Vagina (tissue), 2 donors: ENCODE measurements at places on chromosomes 16 and 17.

DNA sequence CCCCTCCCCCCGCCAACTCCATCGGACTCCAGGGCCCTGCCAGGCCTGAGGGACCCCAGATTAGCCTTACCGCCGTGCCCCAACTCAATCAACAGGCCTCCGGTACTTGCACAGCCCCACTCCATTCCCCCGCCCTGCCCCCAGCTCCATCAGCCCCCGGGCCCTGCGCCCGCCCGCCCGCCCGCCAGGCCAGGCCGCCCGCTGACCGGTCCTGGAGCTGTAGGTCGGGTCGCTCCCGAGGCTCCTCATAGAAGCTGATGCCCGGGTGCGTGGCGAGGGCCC lies 308 bp downstream of the GTF3C1 start:
- no peak for DNase-seq

- DNase-seq: no peak
Observed at GRCh38 chr16:86772671-86773353, 194.5 kb downstream of the FOXL1 start.

- no peak for DNase-seq
Observed at GRCh38 chr16:69411064-69411985, 13.1 kb upstream of the CYB5B start.

- DNase-seq: no peak
Observed at GRCh38 chr16:2082171-2082982, 34.6 kb downstream of the TSC2 start.

GRCh38 chr16:19499481-19499880 lies 22.4 kb downstream of the GDE1 start:
- no peak for DNase-seq

DNA sequence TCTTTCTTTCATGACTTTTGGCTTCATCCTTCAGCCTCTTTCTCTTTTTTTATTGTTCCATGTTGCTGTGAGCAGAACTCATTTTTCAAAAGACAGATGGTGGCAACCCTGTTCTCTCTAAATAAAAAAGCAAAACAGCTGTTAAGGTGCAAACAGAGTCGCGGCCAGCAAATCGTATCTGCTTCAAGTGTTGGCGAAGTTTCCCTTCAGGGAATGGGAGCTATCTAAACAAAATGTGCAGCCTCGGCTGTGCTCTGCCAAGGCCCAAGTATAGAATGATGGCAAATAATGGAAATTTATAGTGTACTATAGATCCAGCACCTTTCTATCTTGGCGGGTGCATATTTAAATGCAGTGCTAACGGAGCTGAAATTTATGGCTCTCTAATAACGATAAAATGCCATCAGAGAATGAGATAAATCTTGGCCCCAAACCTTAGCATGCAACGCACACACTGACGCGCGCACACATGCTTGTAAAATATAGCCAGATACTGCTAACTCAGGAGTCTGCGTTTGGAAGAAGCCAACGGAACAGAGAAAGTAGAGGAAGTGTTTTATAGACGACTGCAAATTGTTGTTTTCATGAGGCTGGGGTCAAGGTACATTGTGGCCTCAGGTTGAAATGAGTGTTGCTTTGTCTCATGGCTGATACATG lies 315.5 kb upstream of the RBFOX1 start:
- DNase-seq: no peak

GRCh38 chr17:55758171-55758570 lies 7.3 kb downstream of the PCTP start:
- no peak for DNase-seq

GRCh38 chr16:64870859-64871258 lies 251.0 kb downstream of the CDH11 start:
- no peak for DNase-seq

GRCh38 chr16:29014561-29015069 lies 29.8 kb downstream of the LAT start:
- DNase-seq: no peak

GRCh38 chr16:80084163-80084562 lies 456.6 kb upstream of the DYNLRB2 start:
- no peak for DNase-seq

DNA sequence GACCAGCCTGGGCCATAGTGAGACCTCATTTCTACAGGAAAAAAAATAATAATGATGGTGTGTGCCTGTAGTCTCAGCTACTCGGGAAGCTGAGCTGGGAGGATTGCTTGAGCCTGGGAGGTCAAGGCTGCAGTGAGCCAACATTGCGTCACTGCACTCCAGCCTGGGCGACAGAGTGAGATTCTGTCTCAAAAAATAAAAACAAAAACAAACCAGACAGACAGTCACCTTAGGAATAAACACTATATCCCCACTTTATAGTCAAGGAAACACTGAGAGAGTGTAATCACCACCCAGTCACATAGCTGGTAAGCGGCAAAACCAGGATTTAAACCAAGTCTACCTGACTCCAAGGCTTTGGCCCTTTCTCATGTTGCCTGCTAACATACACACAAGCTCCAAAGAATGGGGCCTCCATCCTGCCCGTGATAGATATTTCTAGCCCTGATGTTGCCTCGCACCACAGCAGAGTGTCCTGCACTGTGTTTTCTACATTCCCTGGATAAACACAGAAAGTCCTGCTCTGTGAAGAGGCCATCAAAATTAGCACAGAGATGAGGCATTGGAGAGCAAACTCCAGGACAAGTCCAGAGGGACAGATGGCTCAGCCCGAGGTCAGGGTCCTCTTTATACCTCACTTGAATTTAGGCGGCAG lies 66.1 kb upstream of the SMURF2 start:
- DNase-seq: no peak

GRCh38 chr16:3825103-3825502 lies 55.4 kb downstream of the CREBBP start:
- no peak for DNase-seq

DNA sequence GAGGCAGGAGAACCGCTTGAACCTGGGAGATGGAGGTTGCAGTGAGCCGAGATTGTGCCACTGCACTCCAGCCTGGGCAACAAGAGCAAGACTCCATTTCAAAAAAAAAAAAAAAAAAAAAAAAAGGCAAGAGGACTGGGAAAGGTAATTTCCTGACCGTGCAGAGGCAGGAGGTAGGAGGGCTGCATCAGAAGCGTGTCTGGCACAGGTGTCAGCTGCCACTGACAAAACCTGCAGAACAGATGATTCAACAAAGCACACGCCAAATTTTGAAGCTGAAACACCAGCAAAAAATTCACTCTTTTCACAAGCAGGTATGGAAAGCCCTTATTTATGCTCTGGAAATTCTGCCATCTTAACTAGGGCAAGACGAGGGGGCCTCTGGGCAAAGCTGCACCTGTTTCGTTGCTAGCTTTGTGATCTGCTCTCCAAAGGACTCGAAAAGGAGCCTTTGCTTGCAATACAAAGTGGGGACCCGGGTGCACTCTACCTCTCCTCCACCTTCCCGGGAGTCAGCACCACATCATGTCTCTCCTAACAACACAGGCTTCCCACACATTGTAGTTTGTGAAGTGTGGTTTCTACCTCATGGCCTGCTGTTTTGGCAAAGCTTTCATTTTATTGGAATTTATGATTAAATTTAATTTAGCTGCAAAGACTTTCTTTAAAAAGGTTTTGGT lies 33.7 kb downstream of the USP22 start:
- no peak for DNase-seq

- no peak for DNase-seq
Observed at GRCh38 chr17:43324205-43324893, 74.4 kb upstream of the ARL4D start.

- no peak for DNase-seq
Observed at GRCh38 chr17:75785016-75785890, 647 bp downstream of the UNK start.

GRCh38 chr16:89861648-89862047 lies 11.7 kb upstream of the TCF25 start:
- DNase-seq: no peak

- DNase-seq: no peak
Observed at GRCh38 chr16:88405216-88406060, 22.7 kb downstream of the ZNF469 start.

DNA sequence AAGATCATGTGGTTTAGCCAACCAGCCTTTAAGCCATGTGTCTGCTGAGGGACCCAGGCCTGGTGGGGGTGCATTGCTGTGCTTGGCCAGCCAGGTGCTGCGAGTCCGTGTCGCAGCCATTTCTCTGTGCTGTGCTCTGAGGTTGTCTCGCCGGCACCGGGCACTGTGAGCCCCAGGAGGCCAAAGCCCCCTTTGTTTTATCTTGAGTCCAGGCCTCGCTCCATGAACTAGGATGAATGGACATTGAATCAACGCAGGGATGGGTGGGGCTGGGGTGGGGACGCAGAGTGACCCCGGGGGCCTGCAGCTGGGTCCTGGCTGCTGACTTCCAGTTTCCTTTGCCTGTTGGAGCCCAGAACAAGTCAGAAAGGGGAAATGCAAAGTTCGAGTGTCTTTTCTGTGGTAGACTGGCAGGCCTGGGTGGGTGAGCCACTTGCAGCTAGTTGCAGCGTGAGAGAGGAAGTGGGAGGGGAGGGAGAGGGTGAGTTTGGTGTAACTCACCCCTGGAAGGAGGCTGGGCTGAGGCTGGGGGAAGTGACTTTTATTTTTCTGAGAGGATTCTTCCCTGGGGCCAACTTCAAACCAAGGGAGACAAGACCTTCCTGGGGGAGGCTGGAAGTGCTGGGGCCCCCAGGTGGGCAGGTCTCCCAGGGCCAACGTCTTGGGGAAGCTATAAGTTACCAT lies 324.7 kb downstream of the SEC14L1 start:
- no peak for DNase-seq

DNA sequence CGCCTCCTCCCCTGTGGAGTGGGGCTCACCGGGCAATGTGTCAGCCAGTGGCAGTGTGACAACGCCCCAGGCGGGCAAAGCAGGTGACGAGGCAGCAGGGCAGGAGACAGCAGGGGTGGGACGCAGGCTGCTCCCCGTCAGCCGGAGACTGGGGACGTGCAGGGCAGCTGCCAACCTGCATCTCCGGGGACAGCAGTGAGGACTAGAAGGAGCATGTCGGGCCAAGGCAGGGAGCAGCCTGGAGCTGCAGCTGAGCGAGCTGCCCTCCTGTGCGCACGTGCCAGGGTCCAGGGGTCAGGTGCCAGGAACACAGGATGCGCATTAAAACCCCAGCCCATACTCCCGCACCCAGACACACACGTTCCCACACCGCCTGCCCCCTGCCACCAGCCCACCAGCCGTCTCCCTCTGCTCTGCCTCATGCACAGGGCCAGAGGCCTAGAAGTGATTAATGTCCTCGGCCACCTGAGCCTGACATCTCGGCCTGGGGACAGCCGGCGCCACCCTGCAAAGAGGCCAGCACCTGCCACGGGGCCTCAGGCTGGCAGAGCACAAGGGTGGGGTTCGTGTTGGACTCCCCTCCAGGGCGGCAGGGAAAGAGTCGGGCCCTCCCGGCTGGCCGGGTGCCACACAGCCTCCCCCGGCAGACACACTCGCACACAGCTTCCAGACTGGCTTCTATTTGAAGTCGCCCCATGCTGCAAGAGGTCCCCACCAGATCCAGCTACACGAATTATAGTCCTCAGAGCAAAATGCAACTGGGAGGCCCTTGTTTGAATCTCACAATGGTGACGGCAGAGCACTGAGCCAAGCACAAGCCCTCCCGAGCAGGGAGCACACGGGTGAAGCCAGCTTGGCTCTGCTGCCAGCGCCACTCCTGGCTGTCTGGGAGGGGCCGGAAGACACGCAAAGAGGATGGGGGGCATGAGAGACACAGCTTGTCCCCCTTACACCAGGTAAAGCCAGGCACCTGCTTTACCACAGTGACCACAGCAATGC lies 90.4 kb downstream of the RBFOX3 start:
- DNase-seq: no peak

- DNase-seq: peak; percentile 84
Observed at GRCh38 chr16:48542020-48542473, 67.9 kb downstream of the N4BP1 start.

DNA sequence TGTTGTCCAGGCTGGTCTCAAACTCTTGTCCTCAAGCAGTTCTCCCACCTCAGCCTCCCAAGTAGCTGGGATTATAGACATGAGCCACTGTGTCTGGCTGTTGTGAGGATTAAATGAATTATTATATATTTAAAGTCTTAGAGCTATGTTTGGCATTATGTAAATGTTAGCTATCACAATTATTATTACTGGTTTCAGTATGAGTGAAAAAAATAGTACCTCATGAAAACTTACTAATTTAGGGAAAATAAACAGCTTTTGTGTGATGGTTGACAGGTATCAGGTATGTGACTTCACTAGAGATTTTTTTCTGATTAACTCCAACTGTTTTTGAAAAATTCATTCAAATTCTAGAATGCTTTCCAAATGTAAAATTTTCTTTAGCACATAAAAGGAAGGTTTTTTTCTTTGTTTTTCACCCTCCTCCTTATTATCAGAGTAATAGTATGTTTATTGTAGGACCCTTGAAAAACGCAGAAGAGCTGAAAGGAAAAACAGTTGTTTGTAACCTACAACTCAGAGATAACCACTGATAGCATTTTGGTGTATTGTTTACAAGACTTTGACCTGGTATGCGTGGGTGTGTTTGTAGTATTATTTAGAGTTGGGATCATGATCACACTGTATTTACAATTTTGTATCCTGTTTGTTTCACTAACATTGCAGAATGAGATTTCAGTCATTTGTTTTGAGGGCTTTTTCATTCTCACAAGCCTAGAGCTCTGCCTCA lies 13.2 kb downstream of the NLK start:
- no peak for DNase-seq

DNA sequence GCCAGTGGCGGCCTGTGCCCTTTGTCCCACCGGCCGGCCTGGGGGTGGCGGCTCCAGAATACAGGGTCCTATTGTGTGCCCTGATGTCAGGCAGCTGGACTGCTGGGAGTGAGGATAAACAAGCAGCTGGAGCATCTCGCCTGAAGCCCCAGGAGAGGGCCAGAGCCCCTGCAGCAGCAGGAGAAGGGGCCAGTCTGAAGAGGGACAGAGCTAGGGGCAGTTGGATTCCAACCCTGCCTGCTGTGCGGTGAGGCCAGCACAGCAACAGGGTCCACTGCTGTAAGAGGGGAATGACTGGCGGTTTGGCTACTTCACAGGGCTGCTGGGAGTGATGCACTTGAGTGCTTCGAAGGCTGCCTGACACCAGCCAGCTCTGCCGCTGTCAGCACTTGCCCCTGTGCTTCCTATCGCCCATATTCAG lies 25.0 kb downstream of the RAB11FIP4 start:
- DNase-seq: no peak

DNA sequence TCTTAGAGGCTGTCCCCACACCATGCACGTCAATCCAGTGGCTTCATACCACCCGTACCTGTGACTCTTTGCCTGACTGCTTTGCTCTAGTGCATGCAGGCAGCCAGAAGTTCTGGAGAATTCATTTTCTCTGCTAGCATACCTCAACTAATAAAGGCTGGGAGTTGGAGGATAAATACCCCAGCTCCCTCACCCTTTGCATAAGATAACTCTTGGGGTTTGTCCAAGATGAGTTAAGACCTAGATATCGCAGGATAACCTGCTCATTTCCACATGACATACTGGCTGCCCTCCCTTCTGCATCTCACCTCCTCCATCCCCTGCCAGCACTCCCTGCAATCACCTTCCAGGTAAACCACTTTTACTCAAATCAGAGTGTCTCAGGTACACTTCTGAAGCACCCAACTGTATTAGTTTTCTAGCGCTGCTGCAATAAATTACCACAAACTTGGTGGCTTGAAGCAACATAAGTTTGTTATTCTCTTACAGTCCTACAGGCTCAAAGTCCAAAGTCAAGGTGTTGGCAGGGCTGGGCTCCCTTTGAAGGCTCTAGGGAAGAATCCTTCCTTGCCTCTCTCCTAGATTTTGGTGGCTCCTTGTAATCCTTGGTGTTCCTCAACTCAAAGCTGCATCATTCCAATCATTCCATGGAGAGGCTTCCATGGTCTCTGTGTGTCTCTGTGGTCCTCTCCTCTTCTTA lies 146.8 kb downstream of the CRLF3 start:
- DNase-seq: no peak

GRCh38 chr16:48137822-48138221 lies 18.0 kb downstream of the ABCC12 start:
- no peak for DNase-seq
